ENCODE measurements at places on chromosomes 2 and 18.
A peak's percentile ranks its signal among the peaks of the same experiment; 100 is the strongest.

GRCh38 chr18:12839057-12839525, 44.9 kb downstream of the PTPN2 start:
- DNase-seq: no peak

GRCh38 chr2:240410808-240411207, 24.7 kb upstream of the GPC1 start:
- DNase-seq: no peak

GRCh38 chr2:232633413-232634205, at the start of gene EFHD1:
Gene EFHD1, plus strand, starts transcription at chr2:232633604. Its CDS starts 101 bp downstream, at chr2:232633705.
- DNase-seq: no peak

- DNase-seq: no peak
These were observed 49.1 kb downstream of the FASTKD2 start for GRCh38 chr2:206814498-206814897.

DNA sequence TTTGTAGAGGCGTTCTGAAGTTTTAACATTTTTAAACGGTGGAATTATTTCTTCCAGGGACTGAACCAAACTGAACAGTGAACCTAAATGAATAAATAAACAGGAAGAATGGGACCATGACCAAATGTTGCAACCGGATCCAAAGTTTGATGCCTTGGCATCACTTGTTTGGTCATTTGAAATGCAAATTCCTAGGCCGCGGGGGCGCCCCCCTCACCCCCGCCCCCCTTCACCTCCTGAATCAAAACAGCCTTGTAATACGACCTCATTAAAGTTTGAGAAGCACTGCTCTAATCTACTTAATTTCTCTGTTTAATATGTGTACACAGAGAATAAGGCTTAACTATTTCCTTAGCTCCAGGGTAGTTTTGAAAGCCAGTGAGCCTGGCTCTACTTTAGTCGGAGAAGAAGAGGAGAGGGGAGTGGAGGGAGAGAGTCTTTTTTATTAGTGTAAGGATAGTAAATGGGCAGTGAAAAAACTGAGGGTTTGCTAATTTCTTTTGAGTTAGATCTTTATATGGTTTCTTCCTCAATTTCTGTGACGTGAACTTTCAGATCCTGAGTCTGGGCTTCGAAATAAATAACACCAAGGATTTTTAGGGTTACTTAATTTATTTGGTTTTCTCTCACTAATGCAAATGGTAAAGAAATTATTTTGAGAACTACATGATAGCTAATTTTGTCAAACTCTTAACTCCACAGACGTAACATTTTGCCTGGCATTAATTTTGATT, 5.7 kb downstream of the C2orf80 start:
- DNase-seq: no peak

GRCh38 chr2:120854766-120855530, 119.3 kb downstream of the GLI2 start:
- no peak for DNase-seq

GRCh38 chr18:55398858-55399257, 189.1 kb downstream of the TCF4 start:
- DNase-seq: no peak

DNA sequence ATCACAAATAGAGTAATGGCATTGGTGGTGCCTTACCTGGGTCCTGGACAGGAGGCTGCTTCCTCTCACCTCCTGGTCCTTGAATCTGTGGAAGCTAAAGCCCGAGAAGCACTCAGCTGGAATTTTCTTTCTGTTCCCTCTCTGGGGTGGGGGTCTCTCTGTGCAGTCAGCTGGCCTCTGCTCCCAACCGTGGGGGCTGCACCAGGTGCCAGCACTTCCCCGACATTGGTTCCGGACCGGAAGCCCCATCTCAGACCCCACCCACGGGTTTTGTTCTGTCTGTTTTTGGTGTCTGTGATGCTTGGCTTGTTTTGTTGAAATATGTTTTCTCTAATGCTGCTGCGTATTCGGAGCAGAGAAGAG, 154.7 kb downstream of the TWIST2 start:
- no peak for DNase-seq

- no peak for DNase-seq
These were observed 19.2 kb downstream of the RNMT start for GRCh38 chr18:13745696-13746095.

GRCh38 chr2:9753276-9753600, 90.0 kb upstream of the TAF1B start:
- peak; percentile 24 for DNase-seq

DNA sequence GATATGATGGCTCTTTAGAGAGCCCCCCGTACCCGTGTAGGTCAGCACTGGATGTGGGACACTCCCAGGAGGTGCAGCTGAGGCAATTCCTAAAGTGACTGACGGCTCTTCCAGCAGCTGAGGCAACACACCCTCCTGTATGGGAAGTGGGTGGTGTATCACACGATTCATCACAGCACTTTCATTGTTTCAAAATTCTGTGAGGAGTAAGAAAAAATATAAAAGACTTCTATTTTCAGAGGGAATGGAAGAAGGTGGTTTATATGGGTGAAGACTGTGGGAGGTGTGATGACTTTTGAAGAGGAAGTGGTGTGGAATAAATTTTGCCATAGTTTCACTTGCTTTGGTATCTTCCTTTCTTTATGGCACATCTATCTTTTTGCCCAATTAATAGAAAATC, 22.3 kb downstream of the QPCT start:
- no peak for DNase-seq

DNA sequence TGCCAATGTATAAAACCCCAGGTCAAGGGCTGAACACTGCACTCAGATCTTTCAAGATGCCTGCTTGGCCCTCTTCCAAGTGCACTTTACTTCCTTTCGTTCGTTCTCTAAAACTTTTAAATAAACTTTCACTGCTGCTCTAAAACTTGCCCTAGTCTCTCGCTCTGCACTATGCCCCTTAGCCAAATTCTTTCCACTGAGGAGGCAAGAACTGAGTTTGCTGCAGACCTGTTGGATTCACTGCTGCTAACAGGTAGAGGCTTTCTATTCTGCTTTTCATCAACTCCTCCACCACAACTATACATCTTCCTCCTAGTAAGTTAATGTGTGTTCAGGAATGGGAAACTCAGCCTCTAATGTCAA, 467.9 kb downstream of the MBD2 start:
- DNase-seq: no peak

- DNase-seq: no peak
These were observed 649.2 kb upstream of the CDH2 start for GRCh38 chr18:28826107-28826506.

Measured in stimulated activated CD4-positive, alpha-beta T cell treated with anti-CD3 and anti-CD28 coated beads, TNF-alpha, amount 100 ng/mL, for 24 hours (primary cell).